ENCODE measurements at places on chromosomes 11 and 22.

DNA sequence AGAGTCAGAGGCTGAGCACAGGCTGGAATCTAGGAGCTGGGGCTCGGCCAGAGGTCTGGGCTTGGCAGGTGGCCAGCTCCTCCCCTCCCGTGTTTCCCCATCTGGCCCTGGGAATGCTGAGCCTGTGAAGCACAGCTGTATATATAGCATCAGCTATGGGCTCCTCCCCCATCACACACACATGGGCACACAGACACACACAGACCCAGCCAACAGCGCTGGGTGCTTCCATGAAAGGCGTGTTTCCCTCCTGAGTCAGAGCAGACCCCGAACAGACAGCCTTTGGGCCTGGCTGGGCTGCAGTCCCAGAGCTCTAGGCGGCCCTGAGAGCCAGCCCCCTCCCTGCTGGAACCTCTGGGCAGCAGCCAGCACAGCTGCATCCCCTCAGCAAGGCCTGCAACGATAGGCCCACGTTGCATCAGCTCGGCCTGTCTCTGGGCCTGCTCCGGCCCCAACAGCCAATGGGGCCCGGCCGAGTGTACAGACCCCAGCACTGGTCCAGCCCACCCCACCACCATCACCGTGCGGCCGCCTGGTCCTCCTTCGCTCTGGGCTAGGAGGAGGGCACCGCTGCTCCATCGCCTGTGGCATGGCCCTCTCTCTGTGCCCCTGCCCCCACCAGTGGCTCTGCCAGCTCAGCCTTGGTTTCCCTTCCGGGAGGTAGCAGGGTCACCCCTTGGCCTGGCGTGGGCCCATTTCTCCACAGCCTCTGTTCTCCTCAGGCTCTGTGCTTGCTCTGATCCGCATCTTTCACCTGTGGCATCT lies 7.6 kb upstream of the SERPINH1 start:
- DNase-seq, result no peak

GRCh38 chr11:12535321-12535720 lies 138.9 kb upstream of the TEAD1 start:
- no peak for DNase-seq

DNA sequence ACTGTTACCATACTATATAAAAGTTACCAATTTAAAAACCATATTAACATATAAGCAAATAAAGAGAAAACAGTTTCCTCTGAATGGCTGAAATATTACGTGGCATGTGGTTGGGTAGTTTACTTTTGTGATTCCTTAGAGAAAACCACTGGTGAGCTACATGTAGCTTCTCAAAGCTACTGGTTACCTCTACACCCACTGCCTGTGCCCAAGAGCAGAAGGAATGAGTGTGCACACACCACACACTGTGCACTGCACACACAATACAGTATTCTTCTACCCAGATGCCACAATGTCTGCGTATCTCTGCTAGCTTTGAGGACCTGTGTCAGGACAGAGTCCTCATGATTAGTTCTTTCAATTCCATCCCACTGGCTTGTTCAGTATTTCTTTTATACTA lies 25.5 kb upstream of the YPEL1 start:
- peak; percentile 39 for DNase-seq

DNA sequence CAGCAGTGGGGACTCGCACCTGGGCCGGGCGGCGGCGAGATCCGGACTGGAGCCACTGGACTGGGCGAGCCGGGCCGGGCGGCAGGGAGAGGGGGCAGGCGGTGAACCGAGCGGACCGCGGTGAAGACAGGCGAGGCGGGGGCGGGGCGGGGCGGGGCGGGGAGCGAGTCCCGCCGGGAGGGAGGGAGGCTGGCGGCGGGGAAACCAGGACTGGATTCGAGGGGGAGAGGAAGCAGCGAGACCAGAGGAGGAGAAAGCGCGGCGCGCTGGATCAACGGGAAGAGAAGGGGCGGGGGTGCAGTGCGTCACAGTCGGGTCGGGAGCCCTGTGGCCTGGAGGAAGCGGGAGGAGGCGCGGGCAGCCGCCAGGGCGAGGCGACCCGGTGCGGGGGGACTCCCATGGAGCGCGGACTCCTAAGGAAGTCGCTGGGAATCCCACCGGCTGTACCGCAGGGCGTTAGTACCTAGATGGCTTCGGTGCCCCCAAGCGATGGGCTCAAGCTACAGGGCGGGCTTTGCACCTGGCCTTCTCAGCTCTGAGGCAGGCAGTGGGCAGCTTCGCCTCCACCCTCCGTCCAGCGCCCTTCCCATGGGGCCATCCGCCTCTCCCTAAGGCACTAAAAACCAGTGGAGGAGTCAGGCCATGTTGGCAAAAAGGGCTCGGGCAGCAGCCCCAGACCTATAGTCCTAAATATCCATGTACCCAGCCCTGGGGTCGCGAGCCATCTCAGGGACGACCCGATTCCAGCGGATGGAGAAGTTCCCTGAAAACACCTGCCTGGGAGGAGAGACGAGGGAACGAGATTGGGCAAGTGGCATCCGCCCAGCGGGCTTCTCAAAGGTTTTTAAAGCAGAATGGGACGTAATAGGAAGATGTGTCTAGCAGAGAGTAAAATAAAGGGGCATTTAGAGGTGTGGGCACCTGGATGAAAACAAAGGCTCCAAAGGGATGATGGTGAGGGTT lies at the start of gene TMEM121B:
TSS of gene TMEM121B (minus strand) at position 128 of the 963 bp plus-strand sequence. CDS start 233 bp downstream, outside the sequence.
- DNase-seq, result peak; percentile 49

DNA sequence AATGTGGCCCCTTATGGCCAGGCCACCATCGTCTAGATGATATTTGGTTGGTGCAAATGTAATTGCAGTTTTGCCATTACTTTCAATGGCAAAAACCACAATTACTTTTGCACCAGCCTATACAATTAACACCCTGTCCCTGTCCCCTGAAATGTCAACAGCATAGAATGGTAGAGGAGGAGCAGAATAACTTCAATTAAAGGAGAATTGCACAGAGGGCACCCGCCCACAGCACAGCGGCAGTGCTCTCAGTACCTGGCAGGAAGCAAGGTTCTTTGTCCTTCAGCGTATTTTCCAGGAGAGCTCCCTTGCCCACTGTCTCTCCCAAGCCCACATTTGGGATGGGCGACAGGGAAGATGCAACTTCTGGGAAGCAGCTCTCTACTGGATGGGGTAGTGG lies 115.3 kb downstream of the TRIM29 start:
- no peak for DNase-seq

DNA sequence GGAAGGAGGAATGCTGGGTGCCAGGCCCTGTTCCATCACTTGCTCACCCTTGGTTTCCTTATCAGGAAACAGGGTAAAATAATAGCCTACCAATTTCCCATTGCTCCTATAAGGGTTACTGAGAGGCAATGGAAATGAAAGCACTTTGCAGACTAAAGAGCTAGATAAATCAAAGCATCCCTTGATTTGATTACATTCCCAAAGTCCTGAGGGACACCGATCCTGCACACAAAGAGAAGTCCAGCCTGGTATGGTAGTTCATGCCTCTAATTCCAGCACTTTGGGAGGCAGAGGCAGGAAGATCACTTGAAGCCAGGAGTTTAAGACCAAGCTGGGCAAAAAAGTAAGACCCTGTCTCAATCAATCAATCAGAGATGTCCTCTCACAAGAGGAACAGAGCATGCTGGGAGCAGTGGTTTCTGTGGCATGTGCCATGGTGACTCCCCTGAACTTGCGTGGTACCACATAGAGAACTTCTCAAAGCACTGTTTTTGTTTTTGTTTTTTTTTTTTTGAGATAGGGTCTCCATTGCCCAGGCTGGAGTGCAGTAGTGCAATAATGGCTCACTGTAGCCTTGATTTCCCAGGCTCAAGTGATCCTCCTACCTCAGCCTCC lies 10.7 kb downstream of the TBC1D10A start:
- DNase-seq, result no peak

- no peak for DNase-seq
Observed at GRCh38 chr22:48823941-48824340, 1003.7 kb downstream of the BRD1 start.

- DNase-seq, result peak; percentile 55
Observed at GRCh38 chr11:5476186-5476819, 12.2 kb upstream of the OR52D1 start.

GRCh38 chr22:27911330-27911729 lies 7.7 kb downstream of the PITPNB start:
- no peak for DNase-seq

DNA sequence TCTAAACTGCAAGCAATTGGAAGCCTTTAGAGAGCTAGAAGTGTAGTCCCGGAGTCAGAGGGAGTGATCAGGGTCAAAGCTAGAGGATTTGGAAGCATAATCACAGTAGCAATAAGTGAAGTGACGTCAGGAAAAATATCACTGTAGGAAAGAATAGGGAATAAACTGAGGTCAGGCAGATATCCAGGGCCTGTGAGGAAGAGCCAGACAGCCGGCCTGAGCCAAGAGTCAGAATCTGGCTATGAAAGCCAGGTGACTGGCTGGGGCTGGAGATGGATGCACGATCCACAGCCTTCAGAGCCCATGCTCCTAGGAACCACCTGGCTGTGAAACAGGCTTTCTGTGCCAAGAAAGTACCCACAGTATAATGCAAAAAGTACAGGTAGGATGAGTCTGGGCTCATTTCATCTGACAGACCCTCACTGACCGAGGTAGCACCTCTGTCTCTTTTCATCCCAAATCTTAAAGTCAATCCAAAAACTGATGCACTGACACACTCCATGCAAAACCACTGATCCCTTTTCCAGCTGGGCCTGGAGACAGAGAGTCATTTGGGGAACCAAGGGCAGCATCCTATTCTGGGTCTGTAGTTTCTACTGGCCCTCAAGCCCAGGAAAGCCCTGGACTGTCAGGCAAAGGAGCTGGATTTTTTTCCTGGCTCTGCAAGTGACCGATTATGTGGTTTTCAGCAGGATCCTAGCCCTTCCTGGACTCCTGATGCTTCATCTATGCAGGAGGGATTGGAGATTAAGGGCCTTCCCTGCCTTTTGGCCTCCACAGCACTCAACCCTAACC lies 21.3 kb downstream of the TRIM66 start:
- DNase-seq, result no peak

DNA sequence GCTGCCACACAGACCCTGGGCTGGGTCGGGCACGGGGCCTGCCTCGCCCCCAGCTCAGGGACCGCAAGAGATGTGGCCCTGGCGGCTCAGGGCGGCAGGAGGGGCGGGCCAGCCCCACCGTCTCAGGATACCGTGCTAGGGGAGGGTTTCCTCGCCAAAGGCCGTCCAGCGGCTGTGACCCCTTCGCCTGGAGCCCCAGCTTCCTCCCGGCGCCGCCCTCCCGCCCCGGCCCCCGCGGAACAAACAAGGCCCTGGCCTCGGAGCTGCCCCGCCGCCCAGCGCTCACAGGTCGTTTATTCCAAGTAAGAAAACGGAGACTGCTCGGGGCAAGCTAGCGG lies 543 bp upstream of the AP2A2 start:
- no peak for DNase-seq

GRCh38 chr11:65498977-65499712 lies at the start of gene MALAT1:
Gene MALAT1 (plus strand): TSS chr11:65499045.
- peak; percentile 90 for DNase-seq

DNA sequence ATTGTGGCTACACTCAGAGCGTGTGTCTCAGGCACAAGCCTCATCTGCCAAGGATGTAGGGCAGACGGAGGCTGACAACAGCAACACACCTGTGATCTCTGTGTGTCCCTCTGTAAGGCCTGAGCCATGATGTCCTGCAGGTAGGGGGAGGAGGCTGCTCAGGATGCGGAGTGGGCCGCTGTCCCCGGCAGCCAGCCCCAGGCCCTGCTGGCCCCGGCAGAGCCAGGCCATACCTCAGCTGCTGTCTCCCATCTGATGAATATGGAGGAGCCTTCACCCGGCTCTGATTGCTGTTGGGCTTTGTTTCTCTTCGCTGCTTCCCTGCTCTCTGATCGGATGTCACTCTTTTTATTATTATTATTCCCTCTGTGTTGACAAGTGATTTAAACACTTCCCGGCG lies 83.6 kb upstream of the NCAM1 start:
- no peak for DNase-seq

All from M059J (cell line).